Caco-2 (cell line): ENCODE measurements at places on chromosomes 4 and X.

DNA sequence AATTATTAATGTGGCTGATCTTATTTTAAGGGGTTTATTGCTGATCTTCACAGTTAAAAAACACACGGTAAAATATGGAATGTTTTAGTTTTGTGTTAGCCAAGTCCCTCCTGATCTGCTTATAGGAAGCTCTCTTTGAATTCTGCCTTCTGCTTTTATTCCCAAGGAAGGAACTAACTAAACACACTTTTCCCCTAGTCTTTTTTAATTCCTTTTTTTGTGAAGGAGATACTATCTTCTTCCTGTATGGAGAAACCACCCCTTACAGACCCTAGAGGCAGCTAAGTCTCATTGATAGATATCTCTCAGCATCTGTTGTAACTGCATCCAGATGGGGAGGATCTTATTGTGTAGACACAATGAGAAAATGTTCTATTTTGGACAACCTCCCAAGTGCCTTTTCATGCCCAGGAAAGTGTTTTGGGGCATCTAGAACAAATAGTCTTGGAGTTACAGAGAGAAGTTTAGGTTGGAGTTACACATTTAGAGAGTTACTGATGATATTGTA lies 64.4 kb downstream of the AFF1 start:
- H3K27ac ChIP-seq: no peak overlapping the region
- H3K27me3 ChIP-seq: no peaks in the 10 kb centered on the region
- DNase-seq: no peak
- no peaks in the 10 kb centered on the region for H3K36me3 ChIP-seq
- no peak overlapping the region for H3K4me3 ChIP-seq
- peaks cover 15% of the 10 kb centered on the region for H3K4me1 ChIP-seq

DNA sequence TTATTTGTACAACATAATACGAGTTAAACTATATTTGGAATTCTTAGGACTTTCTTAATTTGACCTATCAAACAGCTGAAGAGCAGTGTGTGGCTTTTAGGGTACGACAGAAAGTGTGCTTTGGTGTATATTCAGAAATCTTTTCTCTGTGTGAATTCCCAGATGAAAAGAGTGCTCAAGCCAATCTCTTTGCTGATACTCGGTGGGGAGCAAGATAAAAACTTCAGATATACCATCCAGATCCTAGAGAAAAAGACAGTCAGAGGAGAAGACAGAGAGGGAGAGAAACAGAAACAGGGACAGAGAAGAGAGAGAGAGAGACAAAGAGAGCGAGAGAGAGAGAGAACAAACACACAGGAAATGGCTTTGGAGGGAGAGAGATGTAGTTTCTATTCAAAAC lies 658.3 kb upstream of the CPEB2 start:
- H3K4me1 ChIP-seq: no peaks in the 10 kb centered on the region
- no peaks in the 10 kb centered on the region for H3K27me3 ChIP-seq
- no peak overlapping the region for H3K27ac ChIP-seq
- H3K36me3 ChIP-seq: no peaks in the 10 kb centered on the region
- DNase-seq: no peak
- H3K4me3 ChIP-seq: no peak overlapping the region

DNA sequence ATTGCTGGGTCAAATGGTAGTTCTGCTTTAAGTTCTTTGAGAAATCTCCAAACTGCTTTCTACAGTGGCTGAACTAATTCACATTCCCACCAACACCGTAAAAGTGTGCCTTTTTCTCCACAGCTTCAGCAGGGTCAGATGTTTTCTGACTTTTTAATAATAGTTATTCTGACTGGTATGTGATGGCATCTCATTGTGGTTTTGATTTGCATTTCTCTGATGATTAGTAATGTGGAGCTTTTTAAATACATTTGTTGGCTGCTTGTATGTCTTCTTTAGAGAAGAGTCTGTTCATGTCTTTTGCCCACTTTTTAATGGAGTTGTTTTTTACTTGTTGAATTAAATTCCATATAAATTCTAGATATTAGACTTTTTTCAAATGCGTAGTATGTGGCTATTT lies 257.5 kb upstream of the ANKRD50 start:
- H3K27ac ChIP-seq: no peak overlapping the region
- H3K36me3 ChIP-seq: no peaks in the 10 kb centered on the region
- no peak for DNase-seq
- H3K4me3 ChIP-seq: no peak overlapping the region
- H3K27me3 ChIP-seq: no peaks in the 10 kb centered on the region

- no peak overlapping the region for H3K27ac ChIP-seq
- H3K27me3 ChIP-seq: no peaks in the 10 kb centered on the region
- no peak overlapping the region for H3K4me3 ChIP-seq
- DNase-seq: no peak
These were observed 245.5 kb upstream of the TLL1 start for GRCh38 chr4:165627548-165627947.

DNA sequence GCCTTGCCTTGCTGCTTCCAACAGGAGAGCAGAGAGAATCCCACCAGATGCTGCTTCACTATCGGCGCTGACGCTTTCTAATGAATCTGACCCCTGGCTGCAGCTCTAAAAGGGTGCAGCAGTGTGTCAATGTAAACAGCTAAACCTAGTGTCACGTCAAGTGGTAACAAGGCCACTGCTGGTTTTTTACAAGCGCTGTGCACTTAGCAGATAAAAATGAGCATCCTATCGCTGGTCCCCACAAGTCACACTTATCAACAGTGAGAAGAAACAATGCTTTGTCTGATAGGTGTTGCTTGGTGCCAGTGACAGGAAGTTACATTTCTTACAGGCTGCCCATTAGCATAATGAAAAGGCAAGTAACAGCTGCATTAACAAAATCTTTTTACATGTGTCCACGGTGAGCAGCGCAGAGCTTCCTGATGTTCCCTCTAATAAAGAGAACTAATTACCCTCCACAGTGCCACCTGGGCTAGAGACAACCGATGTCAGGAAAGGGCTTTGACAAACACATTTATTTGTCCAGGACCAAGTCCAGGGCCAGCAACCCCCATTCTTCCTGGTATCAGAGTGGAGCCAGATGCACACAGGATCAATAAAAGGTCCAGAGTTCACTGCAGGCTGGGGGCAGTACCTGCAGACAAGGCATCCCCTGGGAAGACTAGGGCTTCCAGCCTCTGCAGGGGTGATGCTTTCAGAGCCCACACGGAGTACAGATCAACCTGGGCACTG lies 176.0 kb downstream of the MGST2 start:
- no peaks in the 10 kb centered on the region for H3K27me3 ChIP-seq
- H3K36me3 ChIP-seq: no peaks in the 10 kb centered on the region
- H3K27ac ChIP-seq: no peak overlapping the region
- peaks cover 16% of the 10 kb centered on the region for H3K4me1 ChIP-seq
- DNase-seq: peak; percentile 71

- H3K4me3 ChIP-seq: no peak overlapping the region
- no peak for DNase-seq
- H3K27ac ChIP-seq: no peak overlapping the region
- H3K4me1 ChIP-seq: no peaks in the 10 kb centered on the region
- H3K36me3 ChIP-seq: no peaks in the 10 kb centered on the region
These were observed 91.6 kb upstream of the EFHC2 start for GRCh38 chrX:44435047-44435446.

GRCh38 chr4:165355900-165356300 lies 22.9 kb upstream of the CPE start:
- no peaks in the 10 kb centered on the region for H3K27me3 ChIP-seq
- DNase-seq: peak; percentile 12

DNA sequence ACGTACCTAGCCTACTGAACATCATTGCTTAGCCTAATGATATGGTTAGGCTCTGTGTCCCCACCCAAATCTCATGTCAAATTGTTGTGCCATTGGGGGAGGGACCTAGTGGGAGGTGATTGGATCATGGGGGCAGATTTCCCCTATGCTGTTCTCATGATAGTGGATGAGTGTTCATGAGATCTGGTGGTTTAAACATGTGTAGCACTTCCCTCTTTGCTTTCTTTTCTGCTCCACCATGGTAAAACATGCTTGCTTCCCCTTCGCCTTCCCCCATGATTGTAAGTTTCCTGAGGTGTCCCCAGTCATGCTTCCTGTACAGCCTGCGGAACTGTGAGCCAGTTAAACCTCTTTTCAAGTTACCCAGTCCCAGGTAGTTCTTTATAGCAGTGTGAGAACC lies 102.6 kb downstream of the RAPGEF2 start:
- no peaks in the 10 kb centered on the region for H3K27me3 ChIP-seq
- H3K4me3 ChIP-seq: no peak overlapping the region
- H3K4me1 ChIP-seq: no peaks in the 10 kb centered on the region; the same call in 1 of the 2 replicates
- H3K36me3 ChIP-seq: no peaks in the 10 kb centered on the region

DNA sequence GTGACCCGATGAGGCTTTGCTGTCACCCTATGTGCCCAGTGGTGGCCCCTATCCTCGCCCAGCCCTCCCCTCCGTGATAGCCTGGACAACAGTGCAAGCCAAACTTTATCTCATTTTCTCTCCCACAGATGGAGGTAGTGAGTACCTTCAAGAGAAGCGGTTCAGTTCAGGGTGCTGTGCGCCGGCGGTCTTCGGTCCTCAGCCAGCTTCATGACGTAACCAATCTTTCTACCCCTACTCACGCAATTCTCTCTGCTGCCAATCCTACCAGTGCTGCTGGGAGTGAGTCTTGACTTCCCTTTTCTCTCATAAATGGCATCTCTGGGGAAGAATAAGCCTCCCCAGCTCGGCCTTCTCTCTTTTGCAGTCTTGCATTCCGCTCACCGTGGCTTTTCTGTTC lies 29.5 kb downstream of the CCNQ start:
- H3K36me3 ChIP-seq: no peaks in the 10 kb centered on the region
- H3K4me3 ChIP-seq: no peak overlapping the region
- H3K27ac ChIP-seq: no peak overlapping the region
- no peak for DNase-seq
- no peaks in the 10 kb centered on the region for H3K27me3 ChIP-seq

DNA sequence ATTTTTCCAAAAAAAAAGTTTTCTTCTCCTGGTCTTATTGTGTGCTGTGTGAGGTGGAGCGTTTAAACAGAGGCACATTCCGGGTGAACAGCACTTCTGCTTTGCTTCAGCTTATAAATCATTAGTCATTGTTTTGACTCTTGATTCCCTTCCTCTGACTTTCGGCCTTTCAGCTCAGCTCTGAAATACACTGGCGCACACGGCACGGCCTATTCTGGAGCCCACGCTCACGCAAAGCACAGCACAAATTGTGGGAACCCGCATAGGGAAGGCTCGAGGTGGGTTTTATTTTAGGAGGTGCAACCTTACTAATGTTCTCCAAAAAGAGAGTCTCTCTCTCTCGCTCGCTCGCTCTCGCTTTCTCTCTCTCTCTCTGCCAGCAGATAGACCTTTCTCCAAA lies 4.0 kb downstream of the POU3F4 start:
- H3K27ac ChIP-seq: no peak overlapping the region
- H3K36me3 ChIP-seq: no peaks in the 10 kb centered on the region
- H3K4me3 ChIP-seq: no peak overlapping the region
- DNase-seq: no peak
- no peaks in the 10 kb centered on the region for H3K27me3 ChIP-seq

DNA sequence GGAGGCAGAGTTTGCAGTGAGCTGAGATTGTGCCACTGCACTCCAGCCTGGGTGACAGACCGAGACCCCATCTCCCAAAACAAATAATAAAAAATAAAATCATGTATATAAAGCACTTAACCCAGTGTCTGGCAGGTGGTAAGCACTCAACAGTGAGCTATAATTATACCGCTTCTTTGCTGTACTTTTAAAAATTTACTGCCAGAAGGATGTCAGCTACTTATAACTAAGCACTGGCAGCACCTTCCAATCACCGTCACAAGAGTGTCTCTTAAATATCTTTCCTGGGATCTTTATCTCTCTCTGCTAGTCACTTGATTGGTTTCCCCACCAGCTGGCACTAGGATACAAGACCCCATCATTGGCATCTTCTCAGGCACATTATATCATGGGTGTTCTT lies 53.9 kb upstream of the DAPP1 start:
- H3K36me3 ChIP-seq: no peaks in the 10 kb centered on the region
- no peaks in the 10 kb centered on the region for H3K27me3 ChIP-seq

- no peak overlapping the region for H3K27ac ChIP-seq
- DNase-seq: no peak
- H3K4me3 ChIP-seq: no peak overlapping the region
- peaks cover 11% of the 10 kb centered on the region for H3K4me1 ChIP-seq
These were observed 493.5 kb downstream of the IL15 start for GRCh38 chr4:142129931-142130330.

DNA sequence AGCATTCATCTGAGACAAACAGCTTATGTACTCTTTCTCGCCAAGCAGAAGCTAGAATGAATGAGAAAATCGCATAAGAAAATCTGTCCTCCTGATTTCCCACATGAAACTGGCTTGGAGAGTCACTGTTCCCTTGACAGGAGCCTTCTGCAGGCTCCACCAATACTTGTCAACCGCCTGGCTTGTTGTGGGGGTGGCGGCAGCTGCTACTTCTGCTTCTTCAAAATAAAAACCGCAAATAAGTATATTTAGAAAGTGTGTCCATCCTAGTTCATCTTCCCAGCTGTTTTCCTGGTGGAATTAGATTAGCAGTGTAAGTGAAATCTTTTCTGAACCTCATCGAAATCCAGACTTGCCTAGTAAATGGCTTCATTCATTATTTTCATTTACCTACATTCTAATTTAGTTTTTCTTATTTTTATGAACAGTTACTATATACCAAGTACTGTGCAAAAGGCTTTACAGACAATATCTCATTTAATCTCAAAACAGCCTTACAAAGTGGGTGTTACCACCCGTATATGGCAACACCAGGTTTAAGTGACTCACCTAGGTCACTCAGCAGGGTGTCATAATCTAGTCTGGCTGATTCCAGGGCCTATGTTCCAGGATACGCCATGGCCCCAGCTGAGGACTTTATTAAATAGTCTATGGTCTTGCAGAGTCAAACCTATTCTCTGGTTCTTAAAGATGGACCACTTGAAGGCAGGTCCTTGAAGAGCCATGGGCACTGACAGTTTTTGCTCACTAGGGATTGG lies 104.6 kb upstream of the IGFBP7 start:
- H3K4me1 ChIP-seq: no peaks in the 10 kb centered on the region
- no peak for DNase-seq
- H3K4me3 ChIP-seq: no peak overlapping the region
- no peaks in the 10 kb centered on the region for H3K36me3 ChIP-seq

DNA sequence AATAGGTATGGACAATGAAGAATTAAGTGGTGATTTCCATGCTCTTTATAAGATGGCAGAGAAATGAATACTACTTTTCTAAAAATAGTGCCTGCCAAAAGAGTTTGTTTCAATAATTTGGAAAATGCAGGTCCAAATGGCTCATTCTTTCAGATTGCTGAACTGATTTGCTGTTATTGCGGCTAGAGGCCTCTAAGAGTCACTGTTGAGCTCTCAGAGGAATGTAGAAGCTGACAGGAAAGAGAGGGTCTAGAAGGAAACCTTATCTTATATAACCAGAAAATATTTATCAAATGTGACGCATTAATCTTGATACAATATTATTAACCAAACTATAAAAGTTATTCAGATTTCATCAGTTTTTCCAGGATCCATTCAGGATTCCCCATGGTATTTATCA lies 65.7 kb upstream of the PAGE1 start:
- no peaks in the 10 kb centered on the region for H3K4me1 ChIP-seq
- peak; percentile 5 for DNase-seq
- no peaks in the 10 kb centered on the region for H3K36me3 ChIP-seq
- no peak overlapping the region for H3K4me3 ChIP-seq
